HAP-1 (cell line): ENCODE measurements at places on chromosomes 13 and 19.

- no peak for DNase-seq
Observed at GRCh38 chr19:38709119-38709518, 35.2 kb downstream of the CAPN12 start.

- peak; percentile 91 for DNase-seq
Observed at GRCh38 chr19:17996826-17997316, 11.1 kb upstream of the ARRDC2 start.

DNA sequence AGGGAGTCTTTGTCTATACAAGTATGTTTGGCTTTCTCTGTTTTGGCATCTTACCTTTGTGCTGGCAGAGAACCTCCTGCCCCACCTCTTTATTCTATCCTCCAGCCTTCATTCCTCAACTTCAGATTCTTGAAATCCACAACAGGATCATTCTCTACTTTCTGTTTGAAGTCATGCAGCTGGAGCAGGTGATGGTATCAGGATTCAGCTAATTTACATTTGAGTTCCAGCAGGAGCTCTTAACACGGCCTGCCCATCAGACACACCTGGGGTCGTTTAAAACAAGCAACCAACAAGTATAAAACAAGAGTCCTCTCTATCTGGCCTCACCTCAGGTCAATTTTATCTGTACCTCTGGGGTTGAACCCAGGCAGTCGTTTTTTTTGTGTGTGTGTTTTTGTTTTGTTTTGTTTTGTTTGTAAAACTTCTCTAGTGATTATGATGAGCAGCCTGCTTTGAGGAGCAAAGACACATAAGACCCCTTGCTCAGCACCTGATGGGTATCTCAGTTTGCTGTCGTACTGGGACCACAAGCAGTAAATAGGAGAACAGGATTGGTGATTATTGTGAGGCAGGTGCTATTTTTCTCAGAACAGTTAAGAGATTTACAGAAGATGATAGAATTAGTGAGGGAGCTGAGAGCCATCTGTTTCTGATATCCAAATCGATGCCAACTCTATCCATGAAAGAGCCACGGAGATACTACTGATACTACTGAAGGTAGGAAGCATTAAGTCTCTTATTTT is 78.4 kb downstream of the GPC6 start:
- DNase-seq: no peak

DNA sequence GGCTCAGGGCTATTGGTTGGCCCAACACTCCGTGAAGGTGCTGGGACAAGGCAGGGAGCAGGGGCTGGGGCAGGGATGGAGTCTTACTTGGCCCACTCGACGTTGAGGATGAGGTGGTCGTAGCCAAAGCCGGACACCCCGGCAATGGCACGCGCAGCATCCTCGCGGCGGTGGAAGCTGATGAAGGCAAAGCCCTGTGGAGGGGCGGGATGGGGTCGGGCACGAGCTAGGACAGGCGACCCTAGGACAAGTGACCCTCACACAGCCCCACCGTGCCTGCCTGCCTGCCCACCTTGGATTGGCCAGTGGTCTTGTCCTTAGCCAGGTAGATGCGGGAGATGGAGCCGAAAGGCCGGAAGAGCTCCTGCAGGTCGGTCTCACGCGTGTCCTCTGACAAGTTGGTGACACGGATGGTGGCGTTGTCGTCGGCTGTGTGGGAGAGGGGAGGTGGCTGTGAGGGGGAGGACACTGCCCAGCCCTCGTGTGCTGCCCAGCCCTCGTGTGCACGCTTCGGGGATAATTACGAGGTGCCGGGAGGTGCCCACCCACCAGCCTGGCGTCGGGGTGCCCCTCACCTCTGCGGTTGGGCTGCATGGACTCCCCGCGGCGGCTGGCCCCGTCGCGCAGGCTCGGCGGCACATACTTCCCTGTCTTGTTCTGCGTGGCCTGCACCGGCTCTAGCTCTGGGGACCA is 4.0 kb downstream of the P2RY11 start:
- DNase-seq: peak; percentile 37
